ENCODE measurements at places on chromosomes 6 and 20.

DNA sequence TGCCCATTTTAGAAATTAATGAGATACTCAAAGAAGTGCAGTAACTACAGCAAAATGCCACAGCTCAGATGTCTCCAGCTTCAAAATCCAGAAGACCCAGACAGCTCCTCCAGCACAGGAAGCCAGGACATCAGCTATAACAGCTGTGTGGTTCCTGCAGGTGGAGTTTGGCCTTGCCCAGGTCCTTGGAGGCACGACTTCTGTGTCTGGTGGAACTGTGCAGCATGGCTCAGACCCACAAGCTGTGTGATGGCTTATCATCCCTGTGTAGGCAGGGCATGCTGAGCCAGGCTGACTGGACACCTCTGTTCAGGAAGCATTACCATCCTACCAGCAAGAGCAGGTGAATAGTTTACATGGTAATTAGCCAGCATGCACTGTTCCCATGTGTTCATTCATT is 26.5 kb upstream of the CD93 start:
- no peak for DNase-seq

DNA sequence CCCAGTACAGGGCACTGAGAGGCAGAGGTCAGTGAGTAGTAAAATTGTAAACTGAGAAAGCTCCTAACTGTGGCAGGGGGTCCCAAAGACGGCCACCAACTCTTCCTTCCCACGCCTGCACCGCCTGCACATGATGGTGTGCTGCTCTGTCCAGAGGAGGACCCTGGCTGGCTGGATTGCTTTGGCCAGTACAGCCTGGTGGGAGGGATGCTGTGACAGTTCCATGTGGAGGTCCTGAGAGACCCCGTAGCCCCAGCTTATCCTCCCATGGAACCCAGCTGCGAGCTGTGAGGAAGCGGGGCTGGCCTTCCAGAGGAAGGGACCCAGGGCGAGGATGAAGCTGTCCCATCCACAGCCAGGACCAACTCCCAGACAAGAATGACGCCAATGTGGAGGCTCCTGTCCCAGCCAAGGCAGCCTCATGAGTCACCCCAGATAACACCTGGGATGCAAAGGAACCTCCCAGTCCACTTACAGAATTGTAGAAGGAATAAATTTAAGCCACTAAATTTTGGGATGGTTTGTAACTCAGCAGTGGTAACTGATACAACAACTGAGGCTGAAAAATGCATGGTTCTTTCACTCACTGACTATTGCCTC is 2.0 kb upstream of the ACSS1 start:
- DNase-seq = no peak

DNA sequence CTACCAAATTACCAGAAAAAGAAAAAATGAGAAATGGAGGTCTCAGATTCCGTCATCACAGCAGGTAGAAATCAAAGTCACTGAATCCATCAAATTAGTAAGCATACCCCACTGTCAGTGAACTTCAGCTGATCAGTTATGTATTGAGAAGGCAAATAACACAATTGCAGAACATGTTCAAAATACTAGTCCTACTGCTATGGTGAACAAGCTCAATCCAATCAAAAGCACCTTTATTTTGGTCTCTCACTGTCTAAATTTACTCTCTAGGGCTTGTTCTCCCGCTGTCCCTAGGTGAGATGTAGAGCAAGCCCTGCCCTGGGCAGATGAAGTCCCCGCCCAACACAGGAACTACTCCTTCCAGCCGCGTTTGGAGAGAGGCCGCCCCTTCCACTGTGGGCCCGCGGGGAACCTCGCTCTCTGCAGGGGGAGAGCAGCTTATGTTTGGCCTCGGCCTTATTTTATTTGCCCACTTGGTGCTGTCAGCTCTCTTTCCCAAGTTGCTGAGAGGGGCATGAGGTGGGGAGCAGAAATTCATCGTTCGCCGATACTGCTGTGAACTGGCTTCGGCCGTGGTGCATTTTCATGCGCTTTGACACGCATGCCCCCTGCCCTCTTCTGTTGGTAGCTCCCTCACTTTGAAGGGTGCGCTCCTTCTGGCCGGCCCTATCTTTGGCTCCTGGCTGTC is 14.3 kb upstream of the MAP1LC3A start:
- DNase-seq = no peak

- DNase-seq = no peak
These were observed 274.9 kb downstream of the SMOC2 start for GRCh38 chr6:168715643-168716481.

GRCh38 chr20:57738053-57738452 is 28.2 kb upstream of the PMEPA1 start:
- no peak for DNase-seq

DNA sequence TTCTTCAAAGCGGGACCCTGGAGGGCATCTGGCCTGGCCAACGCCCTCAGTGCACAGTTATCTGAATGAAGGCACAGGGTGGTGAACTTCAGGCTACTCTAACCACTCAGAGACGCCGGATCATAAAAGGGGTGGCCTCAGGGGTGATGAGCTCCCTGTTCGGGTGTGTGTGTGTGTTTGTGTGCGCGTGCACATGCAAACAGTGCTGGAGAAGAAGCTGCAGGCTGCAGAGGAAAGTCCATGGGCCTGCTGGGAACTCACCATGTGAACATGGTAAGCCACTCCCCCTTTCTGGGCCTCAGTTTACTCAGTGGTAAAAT is 42.0 kb downstream of the KIAA1755 start:
- DNase-seq = no peak

- DNase-seq = no peak
These were observed 1.1 kb downstream of the PCSK2 start for GRCh38 chr20:17227669-17228623.

- no peak for DNase-seq
These were observed 16.4 kb upstream of the BLOC1S5 start for GRCh38 chr6:8080362-8081151.

DNA sequence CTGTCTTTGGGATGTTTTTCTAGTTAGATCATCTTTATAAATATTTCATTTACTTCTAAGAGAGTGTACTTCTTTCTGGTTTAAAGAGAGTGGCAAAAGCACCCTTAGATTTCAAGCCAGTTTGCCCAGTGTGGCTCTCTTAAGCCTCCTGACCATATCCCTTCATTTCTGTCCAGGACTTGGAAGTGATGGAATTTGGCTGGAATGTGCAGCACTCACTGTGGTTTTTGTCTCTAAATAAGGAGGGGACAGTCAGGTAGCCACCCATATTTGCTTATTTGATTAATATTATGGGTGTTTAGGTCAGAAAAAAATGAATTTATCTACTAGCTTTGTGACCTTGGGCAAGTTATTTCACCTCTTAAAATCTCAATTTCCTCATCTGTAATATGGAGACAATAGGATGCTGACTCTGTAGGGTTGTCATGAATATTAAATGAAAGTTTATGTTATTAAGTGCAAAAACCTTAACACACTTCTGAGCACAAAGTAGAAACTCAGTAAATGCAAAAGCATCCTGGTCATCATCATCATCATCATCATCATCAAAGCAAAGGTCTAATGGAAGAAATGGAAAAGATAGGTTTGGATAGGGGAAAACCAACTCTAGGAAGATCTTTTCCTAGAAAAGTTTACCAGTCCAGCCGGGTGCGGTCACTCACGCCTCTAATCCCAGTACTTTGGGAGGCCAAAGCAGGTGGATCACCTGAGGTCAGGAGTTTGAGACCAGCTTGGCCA is 3.1 kb downstream of the CRYBG1 start:
- no peak for DNase-seq

- no peak for DNase-seq
These were observed 189.2 kb upstream of the PHACTR1 start for GRCh38 chr6:12527339-12527738.

DNA sequence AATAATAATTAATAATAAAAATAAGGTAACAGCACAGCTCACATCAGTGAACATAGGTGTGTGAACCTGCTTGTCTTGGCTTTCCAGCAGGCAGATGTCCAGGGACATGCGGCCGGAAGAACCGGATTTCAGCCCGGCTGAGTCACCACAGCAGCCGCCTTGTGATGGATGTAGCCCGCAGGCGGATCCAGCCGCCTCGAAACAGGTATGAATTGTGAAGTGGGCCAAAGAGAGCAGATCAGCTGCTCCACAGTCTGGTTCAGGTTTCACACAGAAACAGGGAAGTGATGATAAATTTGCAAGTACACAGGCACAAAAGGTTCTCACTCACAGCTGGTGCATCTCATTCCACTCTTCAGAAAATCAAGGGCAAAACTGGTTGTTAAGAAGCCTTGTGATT is 55.1 kb downstream of the ID4 start:
- no peak for DNase-seq

GRCh38 chr20:37518606-37519507 is 2.2 kb upstream of the NNAT start:
- DNase-seq = no peak

- DNase-seq = no peak
These were observed 27.2 kb upstream of the QKI start for GRCh38 chr6:163387317-163387716.

GRCh38 chr6:106426250-106426970 is 65.9 kb downstream of the CRYBG1 start:
- DNase-seq = no peak

DNA sequence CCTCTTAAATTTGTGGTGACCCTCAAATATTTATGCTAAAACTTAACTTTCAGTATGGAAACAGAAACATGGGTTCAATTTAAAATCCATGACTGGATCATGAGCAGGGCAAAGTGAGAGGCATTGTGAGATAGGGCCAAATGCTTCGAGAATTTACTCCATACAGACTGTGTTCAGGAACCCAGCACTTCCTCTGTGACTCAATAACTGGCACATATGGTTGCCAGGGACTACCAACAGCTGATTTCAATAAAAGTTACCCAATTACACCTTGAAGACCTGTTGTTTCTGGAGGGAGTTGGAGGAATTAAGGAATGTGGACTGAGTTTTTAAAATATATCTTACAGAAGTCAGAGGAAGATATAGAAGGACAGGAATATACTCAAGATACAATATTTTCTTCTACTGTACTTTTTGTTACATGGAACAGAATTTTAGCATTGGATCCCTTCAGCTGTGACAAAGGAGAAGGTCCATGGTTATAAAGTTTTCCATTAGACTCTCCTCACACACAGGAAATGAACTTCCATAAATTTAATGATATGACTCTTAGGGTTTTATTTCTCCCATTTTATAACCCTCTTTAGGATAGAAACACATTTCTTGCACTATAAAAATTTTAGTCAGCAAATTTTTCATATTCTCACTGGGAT is 258.5 kb downstream of the KHDC1L start:
- DNase-seq = no peak

DNA sequence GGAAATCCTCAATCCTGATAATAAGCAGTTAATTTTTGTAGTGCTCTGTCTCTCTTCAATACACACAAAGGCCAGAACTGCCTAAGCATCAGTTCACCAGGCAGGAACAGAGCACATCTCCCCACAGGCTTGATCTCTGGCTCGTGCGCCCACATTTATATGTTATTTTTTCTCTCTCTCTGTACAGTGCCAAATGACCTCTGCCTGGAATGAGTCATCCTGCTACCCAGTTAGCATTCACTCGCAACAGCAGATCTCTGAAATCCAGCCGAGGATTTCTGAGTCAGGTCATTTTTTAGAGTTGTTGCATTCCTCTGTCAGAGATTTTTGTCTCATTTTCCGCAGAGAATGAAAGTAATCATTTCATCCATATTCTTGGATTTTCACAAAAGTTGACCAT is 107.1 kb downstream of the COL12A1 start:
- no peak for DNase-seq

GRCh38 chr20:36028106-36028808 is 59.9 kb downstream of the CNBD2 start:
- no peak for DNase-seq

GRCh38 chr6:11575408-11576033 is 38.0 kb downstream of the TMEM170B start:
- DNase-seq = peak; percentile 18

DNA sequence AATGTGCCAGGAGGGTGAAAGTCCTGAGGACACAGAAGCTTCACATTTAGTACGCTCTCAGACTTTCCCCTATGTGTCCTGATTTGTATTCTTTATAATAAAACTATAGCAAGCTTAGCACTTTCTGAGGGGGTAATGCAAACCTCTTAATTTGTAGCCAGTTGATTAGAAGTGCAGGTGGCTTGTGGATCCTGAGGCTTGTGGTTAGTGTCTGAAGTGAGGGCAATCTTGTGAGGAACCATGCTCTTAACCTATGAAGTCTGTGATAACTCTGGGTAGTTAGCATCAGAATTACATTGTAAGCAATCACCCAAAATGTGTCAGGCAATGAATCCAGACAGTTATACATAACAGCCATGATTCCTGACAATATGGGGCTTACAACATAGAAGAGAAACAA is 51.1 kb downstream of the LHFPL5 start:
- no peak for DNase-seq

- no peak for DNase-seq
These were observed 241.9 kb downstream of the ADGRB3 start for GRCh38 chr6:68876792-68877493.

- DNase-seq = no peak
These were observed 453.0 kb upstream of the SULF2 start for GRCh38 chr20:48238326-48238725.

- DNase-seq = no peak
These were observed 10.0 kb upstream of the HLA-DOA start for GRCh38 chr6:33019372-33019771.

- DNase-seq = no peak
These were observed 223.1 kb downstream of the PHF3 start for GRCh38 chr6:63858691-63859090.

GRCh38 chr6:105886066-105886813 is 199.9 kb upstream of the PRDM1 start:
- no peak for DNase-seq

DNA sequence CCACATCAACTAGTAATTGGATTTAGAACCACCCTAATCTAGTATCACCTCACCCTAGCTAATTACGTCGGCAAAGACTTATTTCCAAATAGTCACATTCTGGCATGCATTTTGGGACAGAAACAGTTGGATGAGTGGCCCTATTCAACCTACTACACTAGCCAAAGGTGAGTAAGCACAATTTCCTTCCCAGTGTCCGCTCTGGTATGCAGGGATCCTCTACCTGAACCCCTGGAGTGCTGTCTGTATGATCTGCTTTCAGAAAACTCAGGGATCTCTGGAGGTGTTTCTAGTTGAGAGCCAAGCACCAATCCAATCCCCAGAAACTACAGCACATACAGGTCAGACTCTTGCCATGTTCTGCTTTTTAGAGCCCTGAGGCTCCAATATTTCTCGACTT is 717.4 kb upstream of the MANEA start:
- DNase-seq = no peak

DNA sequence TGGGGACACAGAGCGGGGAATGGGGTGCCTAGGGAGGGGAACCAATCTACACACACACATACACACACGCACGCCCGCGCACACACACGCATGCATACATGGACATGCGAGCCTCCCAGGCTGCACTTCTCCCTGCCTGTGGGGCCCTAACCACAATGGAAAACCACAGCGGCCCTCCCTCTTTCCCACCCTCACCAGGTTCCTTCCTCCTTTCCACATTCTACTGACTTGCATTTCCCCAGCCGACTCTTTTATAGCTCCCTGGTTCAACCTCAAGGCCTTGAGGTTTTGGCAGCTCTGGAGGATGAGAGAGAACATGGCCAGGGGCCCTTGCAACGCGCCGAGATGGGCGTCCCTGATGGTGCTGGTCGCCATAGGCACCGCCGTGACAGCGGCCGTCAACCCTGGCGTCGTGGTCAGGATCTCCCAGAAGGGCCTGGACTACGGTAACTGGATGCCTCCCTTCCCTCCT is at the start of gene BPI:
Gene BPI, plus strand, starts transcription at position 249 of the 472 bp plus-strand sequence. Its CDS starts 68 bp downstream, at position 317.
- DNase-seq = no peak

- DNase-seq = no peak
These were observed 66.4 kb downstream of the ZNF217 start for GRCh38 chr20:53527196-53527595.
